ENCODE measurements at places on chromosomes 3 and 15.
A peak's percentile ranks its signal among the peaks of the same experiment; 100 is the strongest.

- no peak for DNase-seq
Observed at GRCh38 chr3:15809313-15809712, 11.5 kb upstream of the ANKRD28 start.

- DNase-seq, result no peak
Observed at GRCh38 chr3:58105196-58105595, 97.0 kb downstream of the FLNB start.

DNA sequence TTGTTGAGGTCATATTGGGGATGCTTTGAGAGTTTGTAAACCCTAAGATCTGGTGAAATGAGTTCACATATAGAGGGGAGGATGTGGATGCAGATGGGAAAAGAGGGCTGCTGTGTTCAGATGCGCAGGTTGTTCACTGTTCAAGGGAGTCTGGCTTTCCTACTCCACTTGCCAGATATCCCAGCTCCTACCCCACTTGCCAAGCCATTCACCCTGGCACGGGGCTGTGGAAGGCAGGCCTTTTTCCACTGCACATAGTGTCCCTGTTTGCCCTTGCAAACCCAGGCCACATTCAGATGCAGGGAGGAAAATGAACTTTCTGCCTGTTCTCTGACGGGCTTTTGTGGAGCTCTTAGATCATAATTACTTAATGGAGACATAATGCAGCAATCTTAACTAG is 29.0 kb downstream of the CRABP1 start:
- no peak for DNase-seq

DNA sequence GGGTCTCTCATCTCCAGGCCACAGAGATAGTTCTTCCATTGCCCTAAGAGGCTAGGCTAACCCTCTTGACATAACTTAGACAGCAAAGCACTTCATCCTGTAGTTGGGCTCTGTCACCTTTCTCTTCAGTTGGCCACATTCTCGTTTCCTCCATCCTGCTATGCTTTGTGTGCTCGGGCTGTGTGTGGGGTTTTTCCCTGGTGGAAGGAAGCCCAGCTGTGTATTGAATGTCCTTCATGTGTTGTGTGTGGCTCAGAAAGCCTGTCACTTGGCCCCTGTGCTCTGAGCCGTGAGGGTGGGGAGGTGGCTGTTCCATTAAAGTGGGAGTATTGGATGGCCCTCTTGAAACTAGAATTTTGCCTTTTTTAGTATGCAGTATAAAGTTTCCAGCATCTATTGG is 8.8 kb upstream of the EXOG start:
- no peak for DNase-seq

DNA sequence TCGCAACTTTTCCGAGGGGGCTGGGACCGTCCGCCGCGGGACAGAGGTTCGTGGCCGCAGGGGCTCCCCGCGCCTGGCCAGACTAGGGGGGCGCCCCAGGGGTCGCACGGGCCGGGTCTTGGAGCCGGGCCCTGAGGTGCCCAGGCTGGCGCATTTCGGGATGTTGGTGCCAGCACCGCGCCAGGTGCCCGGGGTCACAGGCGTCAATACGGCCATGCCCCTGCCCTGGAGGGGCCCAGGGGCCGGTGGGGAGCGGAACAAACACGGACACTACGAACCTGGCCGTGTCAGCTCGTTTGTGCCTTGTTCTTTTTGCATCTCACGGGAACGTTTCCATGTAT is 366 bp downstream of the TM6SF1 start:
- no peak for DNase-seq

DNA sequence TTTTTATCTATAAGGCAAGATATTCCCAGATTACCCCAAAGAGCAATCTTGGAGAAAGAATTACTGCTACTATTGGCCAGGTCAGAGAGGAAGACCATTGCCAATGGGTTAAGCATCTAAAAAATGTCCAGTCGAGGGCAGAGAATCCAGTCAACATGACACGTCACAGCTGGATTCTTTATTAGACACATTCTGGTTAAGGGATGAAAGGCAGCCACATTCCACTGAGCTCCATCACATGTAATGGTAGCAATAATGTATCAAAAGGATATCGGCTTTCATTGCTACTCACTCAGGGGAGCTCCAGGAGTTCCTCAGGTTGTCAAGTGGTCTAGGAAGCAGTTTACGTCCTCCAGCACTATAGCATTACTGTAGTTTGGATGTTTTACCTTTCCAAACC is 421.1 kb downstream of the PLOD2 start:
- no peak for DNase-seq

DNA sequence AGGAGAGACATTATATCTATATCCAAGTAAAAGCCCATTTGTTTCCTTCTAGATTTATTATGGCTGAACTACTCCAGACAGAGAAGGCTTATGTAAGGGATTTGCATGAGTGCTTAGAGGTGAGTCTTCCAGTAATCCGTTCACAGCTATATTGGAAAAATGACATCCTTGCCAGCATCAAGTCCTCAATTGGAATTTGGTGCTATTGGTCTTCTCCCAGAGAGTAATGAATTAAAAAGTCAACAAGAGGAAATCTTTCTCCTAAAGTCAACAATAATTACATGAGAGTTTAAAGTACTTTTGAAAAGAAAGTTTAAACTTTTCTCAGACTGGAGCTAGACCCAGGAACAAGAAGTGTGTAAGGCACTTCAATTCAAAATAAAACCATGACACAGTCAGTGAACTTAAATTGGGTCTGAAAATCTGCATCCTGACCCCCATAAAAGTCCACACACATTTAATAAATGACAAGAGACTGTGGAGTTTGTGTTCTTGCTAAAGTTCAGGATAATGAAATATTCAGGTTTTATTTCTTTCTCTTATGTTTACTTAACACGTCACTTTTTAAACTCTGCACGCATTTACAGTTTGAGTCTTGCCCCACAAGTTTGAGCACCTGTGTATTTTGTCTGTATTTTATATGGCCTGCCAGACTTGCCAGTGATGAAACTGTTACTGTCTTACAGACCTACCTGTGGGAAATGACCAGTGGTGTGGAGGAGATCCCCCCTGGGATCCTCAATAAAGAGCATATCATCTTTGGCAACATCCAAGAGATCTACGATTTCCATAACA is 268.2 kb upstream of the UMPS start:
- DNase-seq, result no peak

GRCh38 chr15:99141943-99142342 is 37.1 kb downstream of the SYNM start:
- no peak for DNase-seq

DNA sequence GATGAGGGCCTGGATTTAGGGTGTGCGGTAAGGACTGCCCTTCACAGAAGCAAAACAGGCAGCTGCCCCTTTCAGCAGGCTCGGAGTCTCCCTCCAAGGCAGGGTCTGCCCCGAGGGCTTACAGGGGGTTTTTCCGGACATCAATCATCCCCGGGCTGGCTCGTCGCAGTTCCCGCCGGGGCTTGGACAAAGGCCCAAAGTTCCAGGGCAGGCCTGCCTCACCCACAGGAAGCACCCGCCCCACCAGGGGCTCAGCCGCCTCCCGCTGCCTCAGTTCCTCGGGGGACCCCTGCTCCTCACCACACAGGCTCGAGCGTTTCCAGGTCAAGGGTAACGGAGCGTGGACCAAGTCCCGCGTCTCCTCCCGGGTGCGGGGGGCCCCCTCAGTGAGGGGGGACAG is 27.0 kb downstream of the KIF7 start:
- DNase-seq, result peak; percentile 82

- DNase-seq, result no peak
Observed at GRCh38 chr3:171206283-171206682, 179.8 kb upstream of the SLC2A2 start.

DNA sequence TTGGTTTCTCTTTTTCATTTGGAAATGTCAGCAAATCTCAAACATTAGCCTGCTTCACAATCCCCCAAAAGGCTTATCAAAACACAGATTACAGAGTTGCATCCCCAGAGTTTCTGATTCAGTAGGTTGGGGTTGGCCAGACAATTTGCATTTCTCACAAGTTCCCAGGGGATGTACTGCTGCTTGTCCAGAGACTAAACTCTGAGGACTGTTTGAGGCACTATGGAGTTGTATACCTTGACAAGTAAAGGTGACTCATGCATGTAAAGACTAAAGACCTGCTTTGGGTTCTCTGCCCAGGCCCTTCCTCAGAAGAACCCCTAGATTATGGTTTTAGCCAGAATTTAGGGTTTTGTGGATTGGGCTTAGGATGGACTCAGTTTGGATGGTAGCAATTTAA is 151.1 kb upstream of the ARHGEF26 start:
- no peak for DNase-seq

GRCh38 chr3:169945313-169945712 is 21.3 kb upstream of the SEC62 start:
- DNase-seq, result no peak

GRCh38 chr3:28150465-28151206 is 90.8 kb upstream of the CMC1 start:
- no peak for DNase-seq

DNA sequence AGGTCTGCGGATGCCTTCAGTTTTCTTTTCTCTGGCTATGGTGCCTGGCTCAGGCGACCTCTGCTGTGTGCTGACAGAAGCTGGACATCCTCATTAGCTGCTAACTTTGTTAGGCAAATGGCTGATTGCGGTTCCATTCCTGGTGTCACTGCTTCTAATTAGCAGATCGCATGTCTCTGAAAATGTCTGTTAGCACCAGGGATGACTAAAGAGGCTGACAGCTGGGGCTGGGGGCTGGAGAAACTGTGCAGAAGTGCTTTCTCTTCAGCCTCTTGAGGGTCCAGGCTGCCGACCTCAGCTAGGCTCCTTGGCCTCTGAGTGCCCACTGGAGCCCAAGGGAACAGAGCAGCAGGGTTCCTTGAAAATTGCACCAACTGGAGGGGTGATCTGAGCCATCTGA is 39.3 kb downstream of the CHCHD6 start:
- no peak for DNase-seq

DNA sequence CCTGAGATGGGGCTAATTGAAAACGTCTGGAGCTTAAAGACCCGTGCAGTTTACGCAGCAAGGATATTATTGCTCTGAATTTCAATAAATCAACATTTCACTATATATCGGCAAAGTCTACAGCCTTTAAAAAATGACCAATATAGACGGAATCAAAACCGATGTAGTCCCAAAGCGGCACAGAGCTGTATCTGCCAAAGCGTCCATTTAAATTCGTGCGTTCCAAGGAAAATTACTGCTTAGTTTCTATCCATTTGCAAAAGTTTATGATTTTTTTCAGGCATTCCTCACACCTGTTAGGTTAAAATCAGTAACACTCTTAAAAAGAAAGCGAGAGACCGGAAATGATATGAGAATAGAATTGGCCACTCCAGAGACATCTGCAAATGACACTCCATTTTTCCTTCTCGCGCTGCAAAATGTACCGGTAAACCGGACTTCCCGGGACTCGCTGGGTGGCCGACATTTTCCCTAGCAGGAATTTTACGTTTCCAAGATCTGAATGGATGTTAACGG is 777 bp upstream of the EIF4A2 start:
- no peak for DNase-seq

- DNase-seq, result no peak
Observed at GRCh38 chr3:113070072-113070640, 79.4 kb downstream of the GTPBP8 start.

DNA sequence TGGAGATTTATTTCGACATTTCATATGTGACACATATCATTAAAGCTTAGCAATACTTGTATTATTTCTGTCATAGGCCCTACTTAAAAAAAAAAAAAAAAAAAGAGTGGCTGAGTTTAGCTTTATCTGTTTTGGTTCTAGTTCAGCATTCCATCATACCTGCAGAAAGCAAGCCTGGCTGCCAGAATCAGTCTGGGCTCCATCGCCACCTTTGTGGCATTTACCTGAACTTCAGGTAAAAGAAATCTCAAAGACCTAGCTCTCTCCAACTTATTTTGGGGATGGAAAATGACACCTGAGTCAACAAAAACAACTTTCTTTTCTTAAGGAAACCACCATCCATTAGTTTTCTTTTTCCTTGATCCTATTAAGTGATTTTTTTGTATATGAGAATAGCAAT is 82.1 kb downstream of the NEK10 start:
- DNase-seq, result no peak

- DNase-seq, result no peak
Observed at GRCh38 chr3:79491029-79491641, 276.7 kb downstream of the ROBO1 start.

DNA sequence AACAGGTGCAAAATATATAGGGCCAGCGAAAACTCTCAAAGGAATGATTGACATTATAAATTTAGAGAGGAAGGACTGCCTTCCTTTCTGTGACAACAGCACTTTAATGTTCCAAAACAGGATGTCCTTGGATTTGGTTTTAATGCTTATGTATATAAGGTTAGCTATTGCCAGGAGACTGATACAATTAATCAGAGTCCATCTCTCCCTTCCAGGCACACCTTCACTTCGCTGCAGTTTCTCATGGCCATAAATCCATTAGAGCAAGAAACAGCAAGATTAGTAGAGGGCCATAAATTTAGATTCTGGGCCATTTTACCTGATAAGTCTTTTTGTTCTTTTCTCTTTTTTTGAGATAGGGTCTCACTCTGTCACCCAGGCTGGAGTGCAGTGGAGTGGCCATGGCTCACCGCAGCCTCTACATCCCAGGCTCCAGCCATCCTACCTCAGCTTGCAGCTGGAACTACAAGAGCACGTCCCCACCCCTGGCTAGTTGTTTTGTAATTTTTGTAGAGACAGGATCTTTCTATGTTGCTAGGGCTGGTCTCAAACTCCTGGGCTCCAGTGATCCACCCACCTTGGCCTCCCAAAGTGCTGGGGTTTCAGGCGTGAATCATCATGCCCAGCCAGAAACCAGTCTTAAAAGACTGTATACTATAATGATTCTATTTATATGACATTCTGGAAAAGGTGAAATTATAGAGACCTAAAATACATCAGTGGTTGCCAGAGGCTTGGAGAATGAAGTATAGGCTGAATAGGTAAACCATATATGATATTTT is 15.7 kb upstream of the TFRC start:
- no peak for DNase-seq

- DNase-seq, result no peak
Observed at GRCh38 chr15:48667701-48668100, 22.2 kb upstream of the FBN1 start.

DNA sequence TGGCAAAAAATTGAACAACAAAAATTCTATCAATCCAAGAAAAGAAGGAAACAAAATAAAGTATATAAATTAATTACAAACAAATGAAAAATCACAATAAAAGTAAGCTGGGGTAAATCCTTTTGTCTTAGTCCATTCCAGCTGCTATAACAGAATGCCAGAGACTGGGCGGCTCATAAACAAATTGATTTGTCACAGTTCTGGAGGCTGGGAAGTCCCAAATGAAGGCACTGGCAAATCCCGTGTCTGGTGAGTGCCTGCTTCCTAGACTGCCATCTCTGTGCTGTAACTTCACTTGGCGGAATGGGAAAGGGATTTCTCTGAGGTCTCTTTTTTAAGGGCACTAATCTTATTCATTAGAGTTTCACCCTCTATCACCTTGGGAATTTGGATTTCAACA is 53.6 kb upstream of the RPL35A start:
- no peak for DNase-seq

DNA sequence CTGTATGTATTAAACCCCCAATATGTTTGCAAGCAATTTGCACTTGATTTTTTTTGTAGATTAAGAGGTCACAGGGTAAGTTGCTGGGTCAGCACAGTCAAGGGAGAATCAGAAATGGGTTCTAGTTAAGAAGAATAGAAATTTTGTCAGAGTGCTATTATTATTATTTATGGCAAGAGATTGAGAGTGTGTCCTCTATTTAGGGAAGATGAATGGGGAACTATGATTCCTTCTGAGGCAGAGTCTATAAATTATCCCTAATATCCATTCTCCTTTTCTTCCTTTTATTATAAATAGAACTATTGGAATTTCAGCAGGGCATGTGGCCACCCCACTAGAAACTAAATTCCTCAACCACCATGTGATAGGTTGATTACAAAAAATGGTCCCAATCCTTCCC is 209.9 kb upstream of the UBE2E1 start:
- no peak for DNase-seq

Data from esophagus muscularis mucosa (tissue), 4 donors.